ENCODE measurements at places on chromosomes 1 and 21.

DNA sequence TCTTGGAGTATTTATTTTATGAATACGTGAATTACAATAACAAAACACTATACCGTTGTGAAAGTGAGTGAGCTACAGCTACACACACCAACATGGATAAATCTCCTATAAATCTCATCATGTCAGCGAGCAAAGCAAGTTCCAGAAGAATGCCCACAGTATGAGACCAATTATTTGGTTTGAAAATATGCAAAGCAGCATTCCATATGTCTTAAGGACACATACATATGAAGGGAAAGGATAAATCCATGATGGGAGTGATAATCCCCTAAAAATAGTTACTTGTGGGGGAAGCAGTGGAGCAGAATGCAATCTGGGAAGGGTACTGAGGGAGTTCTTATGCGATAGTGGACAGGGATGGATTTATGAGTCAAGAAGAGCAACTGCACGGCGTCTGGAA is 261.3 kb downstream of the DISC1 start:
- DNase-seq: no peak

GRCh38 chr1:75514270-75514669 is 96.6 kb downstream of the SLC44A5 start:
- no peak for DNase-seq

DNA sequence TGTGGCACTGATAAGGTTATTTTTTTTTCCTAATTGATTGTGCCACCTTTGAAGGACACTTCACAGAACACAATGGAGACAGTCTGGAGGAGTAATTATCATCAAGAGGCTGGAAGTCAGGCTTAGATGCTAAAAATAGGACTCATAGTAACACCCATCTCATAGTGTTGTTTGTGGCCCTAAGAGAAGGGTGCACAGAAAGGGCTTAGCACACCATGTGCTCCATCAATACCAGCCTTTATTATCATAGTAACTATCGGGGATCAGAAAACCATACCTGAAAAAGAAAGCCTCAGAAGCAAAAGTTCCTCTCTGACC is 11.9 kb downstream of the NIPAL3 start:
- DNase-seq: no peak

DNA sequence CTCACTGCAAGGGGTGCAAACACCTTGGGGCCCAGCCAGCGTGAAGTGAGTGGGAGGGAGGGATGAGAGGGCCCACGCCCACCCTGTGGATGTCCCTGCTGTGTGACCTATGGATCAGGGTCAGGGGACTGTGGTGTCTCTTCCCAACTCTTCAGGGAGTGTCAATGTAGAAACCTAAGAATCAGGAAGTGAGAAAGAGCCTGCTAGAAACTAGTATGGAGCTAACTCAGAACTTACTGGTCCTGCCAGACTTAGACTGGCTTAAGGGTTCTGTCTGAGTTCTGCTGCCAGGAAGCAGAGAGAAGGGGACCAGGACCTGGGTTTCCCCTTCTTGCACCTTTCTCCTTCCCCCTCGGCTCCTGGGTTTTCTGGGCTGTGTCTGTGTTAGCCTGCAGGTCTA is 1.8 kb upstream of the IL10 start:
- DNase-seq: no peak

GRCh38 chr1:98898940-98899339 is 105.7 kb downstream of the PLPPR5 start:
- DNase-seq: no peak

DNA sequence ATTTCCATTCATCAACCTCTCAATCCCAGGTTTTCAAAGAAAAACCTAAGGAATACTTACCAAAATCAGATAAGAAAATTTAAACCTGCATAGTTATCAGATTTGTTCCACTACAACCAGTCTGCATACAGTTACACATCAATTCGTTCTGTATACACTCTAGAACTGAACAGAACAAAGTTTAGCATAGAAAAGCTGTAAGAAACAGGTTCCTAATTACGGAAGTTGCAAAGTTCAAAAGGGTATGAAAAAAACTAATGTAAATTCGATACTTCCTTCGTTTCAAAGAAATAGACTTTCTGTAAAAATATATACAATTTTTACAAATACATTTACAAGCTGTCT is 3.1 kb downstream of the MCL1 start:
- no peak for DNase-seq

DNA sequence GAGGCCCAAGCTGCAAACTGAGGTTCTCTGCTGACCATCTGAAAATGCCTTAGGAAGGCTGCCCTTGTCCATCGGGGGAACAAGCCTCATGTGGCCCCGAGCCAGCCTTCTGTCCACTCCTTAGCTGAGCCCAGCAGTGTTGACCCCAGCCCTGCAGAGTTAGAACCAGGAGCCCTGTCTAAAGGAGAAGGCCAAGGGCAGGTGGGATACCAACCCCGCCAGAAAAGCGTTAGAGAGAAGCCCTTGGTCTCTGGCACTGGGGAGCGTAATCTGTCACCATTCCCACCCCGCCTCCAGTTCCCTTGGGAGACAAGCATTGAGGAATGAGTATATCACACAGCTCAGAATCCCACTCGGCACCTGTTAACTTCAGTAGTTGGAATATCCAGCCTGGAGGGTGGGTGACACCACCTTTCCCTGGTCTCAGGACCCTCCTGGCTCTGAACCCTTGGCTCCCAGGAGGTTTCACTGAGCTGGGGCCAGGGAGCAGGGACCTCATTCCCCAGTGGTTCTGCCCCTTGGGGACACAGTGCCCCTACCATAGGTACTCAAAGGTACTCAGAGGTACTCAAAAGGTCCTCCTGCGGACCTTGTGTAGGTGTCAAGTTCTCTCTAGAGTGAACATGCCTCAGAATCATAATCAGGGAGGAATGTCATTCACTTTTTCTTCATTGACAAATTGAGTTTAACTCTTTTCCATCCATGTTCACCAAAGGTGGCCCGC is 16.4 kb downstream of the ETS2 start:
- DNase-seq: no peak

DNA sequence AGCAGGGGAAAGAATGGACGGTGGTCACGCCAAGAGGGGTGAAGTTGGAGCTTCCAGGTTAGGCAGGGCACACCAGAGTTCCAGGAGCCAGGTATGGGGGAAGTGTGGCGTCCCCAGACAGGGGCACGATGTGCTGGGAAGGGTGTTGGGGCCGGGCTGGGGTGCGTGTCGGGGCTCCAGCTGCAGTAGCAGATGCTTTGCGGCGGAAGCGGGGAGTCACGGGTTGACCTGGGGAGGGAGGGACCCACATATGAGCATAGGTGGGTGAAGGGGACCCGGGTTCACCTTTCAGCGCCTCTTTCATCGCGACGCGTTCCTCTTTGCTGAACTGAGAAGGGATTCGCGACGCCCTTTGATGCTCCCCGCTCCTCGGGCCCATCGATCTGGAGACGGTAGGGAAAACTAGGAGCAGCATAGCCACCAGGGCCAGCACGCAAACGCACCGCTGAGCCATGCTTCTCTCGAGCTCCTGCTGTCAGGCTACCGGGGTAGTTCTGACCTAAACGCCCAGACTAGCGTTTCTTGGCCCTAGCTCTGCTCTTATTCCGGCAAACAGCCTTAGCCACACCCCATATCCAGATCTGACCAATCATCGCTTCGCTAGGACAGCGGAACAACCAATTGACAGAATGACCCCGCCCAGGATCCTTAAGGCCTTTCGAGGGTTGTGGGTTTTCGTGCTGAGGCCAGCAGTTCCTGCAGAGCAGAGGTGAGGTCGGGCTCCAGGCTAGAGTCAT is at the start of gene PM20D1:
PM20D1 (minus strand) TSS at position 514 of the 737 bp plus-strand sequence; CDS start at position 454, 60 bp downstream.
- DNase-seq: peak; percentile 80

DNA sequence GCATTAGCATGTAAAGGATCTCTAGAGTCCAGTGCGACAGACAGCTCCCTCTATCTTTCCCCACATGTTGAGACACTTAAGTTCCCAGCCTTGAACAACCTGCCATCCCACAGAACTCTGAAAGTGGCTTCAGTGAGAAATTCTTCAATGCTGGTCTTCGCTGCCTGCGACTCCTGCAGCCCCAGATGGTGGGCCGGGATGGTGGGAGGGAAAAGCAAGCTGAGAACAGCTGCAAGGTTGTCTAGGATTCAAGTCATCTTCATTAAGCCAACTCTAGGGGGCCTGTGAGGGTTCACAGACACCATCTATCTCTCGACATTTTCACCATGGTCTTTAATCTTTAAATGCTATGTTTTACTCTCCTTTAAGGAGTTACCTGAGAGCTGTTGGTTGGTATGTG is 185.5 kb upstream of the C1orf174 start:
- DNase-seq: no peak

DNA sequence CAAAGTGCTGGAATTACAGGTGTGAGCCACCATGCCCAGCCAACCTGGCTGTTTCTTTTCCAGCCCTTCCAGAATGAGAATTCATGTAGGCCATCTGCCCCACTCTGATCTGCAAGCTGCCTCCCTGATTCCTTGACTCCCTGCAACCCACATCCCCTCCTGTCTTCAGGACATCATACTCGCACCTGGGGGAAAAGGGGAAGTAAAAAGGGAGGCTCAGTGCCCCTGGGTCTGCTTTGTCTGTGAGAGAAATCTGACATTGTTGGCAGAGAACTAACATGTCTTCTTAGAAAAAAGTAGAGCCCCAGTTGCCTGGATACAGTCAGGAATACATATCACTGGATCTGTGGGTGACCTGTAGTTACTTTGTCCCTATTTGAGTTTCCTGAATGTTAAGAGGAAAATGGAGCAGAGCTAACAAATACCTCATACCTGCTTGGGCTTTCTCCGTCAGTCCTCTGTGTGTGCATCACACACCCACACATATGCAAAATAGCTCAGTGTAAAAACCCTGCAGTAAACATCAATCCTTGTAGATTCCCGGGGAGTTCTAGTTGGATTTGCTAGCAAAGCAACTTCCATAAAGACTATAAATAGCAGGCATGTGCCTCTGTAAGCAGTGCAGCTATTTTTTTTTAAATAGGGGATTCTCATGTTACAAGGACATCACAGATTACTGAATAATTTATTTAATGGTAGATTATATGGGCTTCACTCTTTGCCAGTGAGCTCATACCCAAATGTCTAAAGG is 62.9 kb downstream of the TEX35 start:
- no peak for DNase-seq
